SW 1271 (cell line): ENCODE measurements at places on chromosomes 3 and 15.

GRCh38 chr15:63906266-63906584, 72.5 kb upstream of the HERC1 start:
- DNase-seq: no peak

DNA sequence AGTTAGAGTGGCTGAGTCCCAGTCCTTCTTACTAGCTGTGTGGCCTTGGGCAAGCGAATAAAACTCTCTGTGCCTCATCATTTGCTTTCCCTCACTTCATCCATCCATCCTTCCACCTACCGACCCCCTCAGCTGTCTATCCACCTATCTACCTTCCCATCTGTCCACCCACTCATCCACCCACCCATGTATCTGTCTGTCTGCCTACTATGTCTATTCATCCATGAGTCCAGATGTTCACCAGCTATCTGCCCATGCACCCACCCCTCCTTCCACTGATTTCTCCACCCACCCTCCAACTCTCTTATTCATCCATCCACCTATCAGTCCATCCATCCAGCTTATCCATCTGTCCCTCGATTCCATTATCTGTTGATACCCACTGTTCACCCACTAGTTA, 60.4 kb upstream of the ATP2B2 start:
- DNase-seq: no peak

GRCh38 chr3:47892286-47893040, 89.5 kb downstream of the DHX30 start:
- no peak for DNase-seq

GRCh38 chr3:42489116-42489936, 13.1 kb upstream of the VIPR1 start:
- no peak for DNase-seq

GRCh38 chr3:76561494-76562236, 478.2 kb upstream of the ROBO2 start:
- DNase-seq: no peak

DNA sequence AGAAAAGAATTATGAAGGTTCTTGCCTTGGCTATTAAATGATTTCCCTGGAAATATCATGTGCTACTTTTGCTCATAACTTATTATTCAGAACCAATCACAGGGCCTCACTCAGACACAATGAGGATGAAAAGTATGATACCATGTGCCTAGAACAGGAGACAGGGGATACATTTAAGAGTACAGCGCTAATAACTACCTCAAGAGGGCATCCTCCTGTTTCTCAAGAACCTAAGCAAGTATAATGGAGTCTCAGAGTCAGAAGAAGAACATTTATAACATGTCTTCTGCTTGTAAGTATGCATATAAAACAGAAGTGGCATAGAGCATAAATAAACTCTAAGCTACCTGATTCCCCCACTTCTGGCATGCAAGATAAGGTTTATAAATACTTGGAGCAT, 125.4 kb upstream of the MME start:
- DNase-seq: peak; percentile 73

GRCh38 chr3:18778598-18778997, 353.5 kb upstream of the SATB1 start:
- no peak for DNase-seq

DNA sequence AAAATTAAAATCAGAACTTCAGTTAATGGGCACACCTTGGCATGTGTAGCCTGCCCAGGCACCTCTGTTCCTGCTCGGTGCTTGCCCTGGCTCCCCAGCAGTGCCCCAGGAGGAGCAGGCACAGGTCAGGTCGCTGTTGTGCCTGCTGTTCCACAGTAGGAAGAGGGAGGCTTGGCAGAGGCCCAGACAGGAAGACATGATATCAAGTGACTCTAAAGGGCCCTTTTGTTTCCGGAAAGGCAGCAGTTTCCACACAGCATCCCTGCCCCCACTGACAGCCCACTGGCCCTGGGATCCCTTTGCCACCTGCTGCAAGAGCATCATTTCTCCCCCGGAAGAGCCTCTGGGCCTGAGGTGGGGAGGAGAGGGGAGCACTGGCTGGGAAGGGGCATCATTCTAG, 40.5 kb upstream of the HES1 start:
- DNase-seq: no peak

DNA sequence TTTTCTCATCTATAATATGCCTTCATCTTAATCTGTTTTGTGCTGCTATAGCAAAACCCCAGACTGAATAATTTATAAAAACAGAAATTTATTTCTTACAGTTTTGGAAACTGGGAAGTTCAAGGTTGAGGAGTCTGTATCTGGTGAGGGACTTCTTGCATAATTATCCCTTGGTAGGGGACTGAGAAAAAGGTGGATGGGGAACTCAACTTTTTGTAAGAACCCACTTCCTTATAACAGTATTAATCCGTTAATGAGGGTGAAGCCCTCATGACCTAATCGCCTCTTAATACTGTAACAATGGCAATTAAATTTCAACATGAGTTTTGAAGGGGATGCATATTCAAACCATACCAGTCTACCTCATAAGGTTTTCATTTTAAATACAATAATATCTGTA, 17.4 kb upstream of the MYH15 start:
- DNase-seq: no peak

DNA sequence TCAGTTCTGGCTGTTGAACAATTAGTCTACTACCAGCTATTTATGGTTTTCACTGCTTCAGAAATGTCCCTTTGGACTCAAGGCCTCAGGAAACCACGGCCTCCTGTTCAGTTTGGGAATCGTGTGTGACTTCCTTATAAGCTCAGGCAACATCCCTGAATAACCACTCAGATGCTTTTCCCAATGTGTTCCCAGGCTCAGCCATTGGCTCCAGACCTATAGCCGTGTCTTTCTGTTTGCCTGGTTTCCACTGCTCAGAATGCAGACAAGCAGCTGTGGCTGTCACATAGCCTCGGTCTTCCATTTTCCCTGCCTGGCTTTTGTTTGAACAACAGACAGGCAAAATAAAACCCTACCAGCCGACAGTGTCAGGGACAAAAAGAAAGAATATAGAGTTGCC, 63.2 kb upstream of the ATP2B2 start:
- no peak for DNase-seq

- no peak for DNase-seq
Measured at GRCh38 chr3:119636249-119636648, 24.1 kb downstream of the POPDC2 start.

DNA sequence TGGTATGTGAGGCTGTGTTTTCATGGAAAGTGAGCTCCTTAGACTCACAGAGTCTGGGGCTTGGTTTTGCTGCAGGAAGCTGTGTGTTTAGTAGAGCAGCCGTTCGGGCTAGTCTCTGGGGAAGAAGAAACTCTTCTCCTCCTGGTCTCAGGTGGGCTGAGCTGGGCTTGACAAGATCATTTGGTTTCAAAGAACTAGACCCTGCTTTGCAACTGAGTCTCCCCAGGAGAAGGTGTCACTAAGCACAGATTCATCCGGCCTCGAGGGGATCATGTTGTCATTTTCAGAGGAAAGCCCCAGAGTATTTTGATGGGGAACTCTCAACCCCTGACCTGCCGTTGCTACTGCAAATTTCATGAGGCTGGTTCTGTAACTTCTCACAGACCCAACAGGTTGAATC, 188.5 kb downstream of the FAM43A start:
- no peak for DNase-seq

DNA sequence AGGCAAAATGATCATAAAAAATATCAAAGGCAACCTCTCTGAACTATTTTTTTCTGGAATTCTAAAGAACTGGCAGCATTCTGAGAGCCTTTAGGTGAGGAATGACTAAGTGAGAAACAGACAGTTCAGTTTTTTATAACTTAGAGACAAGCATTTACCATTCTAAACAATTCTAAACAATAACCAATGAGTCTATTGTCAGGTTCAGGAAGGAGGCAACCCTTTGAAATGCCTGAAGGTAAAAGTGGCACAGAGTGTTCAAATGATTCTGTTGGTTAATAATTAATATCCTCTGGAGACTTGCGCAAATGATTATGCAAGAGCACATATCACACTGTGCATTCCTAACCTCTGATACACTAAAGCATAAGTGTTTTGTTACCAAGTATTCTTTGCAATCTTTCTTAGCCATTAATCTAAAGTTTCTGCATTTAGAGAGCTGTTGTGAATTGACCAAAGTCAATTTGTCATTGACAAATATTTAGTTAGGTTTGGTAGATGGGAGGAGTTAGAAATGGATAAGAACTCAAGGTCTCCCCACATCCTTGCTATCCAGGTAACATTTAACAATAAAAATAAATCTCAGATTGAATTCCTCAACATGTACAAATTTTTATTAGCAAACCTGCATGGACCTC, 9.2 kb upstream of the TGFBR2 start:
- DNase-seq: peak; percentile 95

GRCh38 chr3:67301556-67301955, 303.4 kb downstream of the KBTBD8 start:
- DNase-seq: no peak
